ENCODE measurements at places on chromosomes 6 and 20. TPM values are rescaled to one million over a fixed set of nuclear protein-coding genes. Genes with fewer than 3 reads are reported as not detected.

The CD24 gene
- total RNA-seq: 0.97 TPM

The EPHA7 gene
- 0.16 TPM for total RNA-seq

The SNAI1 gene
- 3.1 TPM for total RNA-seq

The CENPW gene
- 1.6 TPM for total RNA-seq

The UCKL1 gene
- total RNA-seq: 22.4 TPM

The CST1 gene
- total RNA-seq: not detected

The SGK2 gene
- total RNA-seq: 0.24 TPM

The MOCS3 gene
- total RNA-seq: 11.2 TPM

The DPPA5 gene
- total RNA-seq: not detected

The RSPH9 gene
- total RNA-seq: 1.3 TPM

The GPLD1 gene
- not detected for total RNA-seq

The OPN5 gene
- total RNA-seq: not detected

The SLC44A4 gene
- not detected for total RNA-seq

The CYP39A1 gene
- 4.5 TPM for total RNA-seq

The RCAN2 gene
- 37.2 TPM for total RNA-seq

The SIGLEC1 gene
- under 0.01 TPM for total RNA-seq

The TCP1 gene
- total RNA-seq: 166 TPM

The HS3ST5 gene
- not detected for total RNA-seq

The TDRD6 gene
- total RNA-seq: 0.12 TPM

The SAPCD1 gene
- 0.61 TPM for total RNA-seq

The NOX3 gene
- total RNA-seq: not detected

The AGER gene
- total RNA-seq: 0.16 TPM

The RAD21L1 gene
- not detected for total RNA-seq

The NMBR gene
- not detected for total RNA-seq

The CALHM5 gene
- 4.4 TPM for total RNA-seq

The PKHD1 gene
- total RNA-seq: under 0.01 TPM

The METTL24 gene
- 1.5 TPM for total RNA-seq

The SCRT2 gene
- total RNA-seq: not detected

The KHDC1L gene
- 1.1 TPM for total RNA-seq

The GHRH gene
- total RNA-seq: not detected

The CFB gene
- 13.5 TPM for total RNA-seq

The GMPR gene
- 5.7 TPM for total RNA-seq

The LZTS3 gene
- total RNA-seq: 6.8 TPM

The MAN1A1 gene
- 89.9 TPM for total RNA-seq

The THBD gene
- 14.6 TPM for total RNA-seq

Measured in hair follicle dermal papilla cell (primary cell).